Transverse colon (tissue), 4 donors: ENCODE measurements at places on chromosomes 3 and 15.
A peak's percentile ranks its signal among the peaks of the same experiment; 100 is the strongest.

DNA sequence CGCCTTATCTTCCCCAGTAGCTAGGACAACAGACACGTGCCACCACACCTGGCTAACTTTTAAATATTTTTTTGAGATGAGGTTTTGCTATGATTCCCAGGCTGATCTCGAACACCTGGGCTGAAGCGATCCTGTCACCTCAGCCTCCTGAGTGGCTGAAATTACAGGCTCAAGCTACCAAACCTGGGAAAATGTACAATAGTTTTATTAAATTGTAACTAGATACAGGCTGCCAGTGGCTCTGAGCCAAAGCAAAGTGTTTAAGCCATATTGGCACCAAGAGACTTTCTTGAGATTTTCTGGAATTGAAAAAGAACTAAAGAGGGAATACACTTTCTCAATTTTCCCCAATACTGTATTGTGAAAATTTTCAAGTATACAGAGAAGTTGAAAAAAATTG is 204.3 kb downstream of the SUCLG2 start:
- no peak overlapping the region for H3K4me3 ChIP-seq
- H3K36me3 ChIP-seq = no peaks in the 10 kb centered on the region
- H3K4me1 ChIP-seq = no peaks in the 10 kb centered on the region
- no peaks in the 10 kb centered on the region for H3K27me3 ChIP-seq

DNA sequence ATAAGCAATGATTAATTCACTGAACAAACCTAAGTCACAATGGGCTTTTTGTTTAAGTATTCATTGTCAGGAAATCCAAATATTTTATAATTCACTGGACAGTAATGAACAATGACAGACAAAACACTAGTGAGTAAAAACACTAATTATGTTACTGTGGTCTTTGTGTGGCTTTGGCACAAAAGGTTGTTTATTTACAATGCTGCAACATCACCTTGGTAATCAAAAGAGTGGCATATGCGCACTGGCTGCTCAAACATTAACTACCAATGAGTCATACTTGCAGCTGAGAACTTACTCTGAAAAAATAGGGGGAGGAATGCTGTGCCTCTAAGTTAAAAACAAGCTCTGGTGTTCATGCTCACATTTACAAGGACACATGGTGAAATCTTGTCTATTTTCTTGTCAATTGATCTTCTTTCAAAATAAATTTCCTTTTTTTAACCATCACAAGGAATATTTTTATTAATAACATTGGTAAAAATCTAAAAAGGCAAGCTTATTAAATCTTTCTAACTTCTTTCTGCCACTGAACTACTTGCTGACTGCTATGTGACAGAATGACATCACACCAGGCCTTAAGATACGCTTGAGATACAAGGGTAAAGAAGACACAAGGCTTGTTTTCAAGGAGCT is 85.2 kb upstream of the PPIB start:
- no peak overlapping the region for H3K4me3 ChIP-seq
- peak; percentile 31 for DNase-seq
- peak overlapping the region; percentile 56 for H3K27ac ChIP-seq
- no peaks in the 10 kb centered on the region for H3K27me3 ChIP-seq
- peaks cover 5% of the 10 kb centered on the region for H3K4me1 ChIP-seq

GRCh38 chr15:77483425-77484140 is 62.9 kb downstream of the HMG20A start:
- no peak for DNase-seq
- H3K4me1 ChIP-seq = peaks cover 37% of the 10 kb centered on the region
- no peak overlapping the region for H3K27ac ChIP-seq
- H3K4me3 ChIP-seq = no peak overlapping the region

DNA sequence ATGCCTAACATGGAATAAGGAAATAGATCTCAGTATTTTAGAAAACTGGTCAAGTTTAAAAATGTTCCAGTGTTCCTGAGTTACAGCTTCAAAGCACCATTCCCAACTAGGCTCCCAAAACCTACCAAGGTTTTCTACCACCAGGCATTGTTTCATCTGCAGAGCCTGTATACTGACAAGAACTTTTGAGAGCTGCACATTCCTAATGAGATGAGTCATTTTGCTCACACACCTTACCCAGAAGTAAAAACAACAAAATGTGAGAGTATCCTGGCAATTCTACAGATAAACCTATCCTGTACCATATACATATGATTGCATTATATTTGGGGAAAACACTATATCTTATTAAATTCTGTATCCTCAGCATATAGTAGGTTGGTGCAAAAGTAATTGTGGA is 90.7 kb downstream of the ATP8B4 start:
- no peaks in the 10 kb centered on the region for H3K27me3 ChIP-seq
- no peak overlapping the region for H3K27ac ChIP-seq
- H3K4me1 ChIP-seq = no peaks in the 10 kb centered on the region
- no peak for DNase-seq
- no peaks in the 10 kb centered on the region for H3K36me3 ChIP-seq

- H3K4me3 ChIP-seq = no peak overlapping the region
- no peaks in the 10 kb centered on the region for H3K36me3 ChIP-seq
- DNase-seq = peak; percentile 39
- no peaks in the 10 kb centered on the region for H3K4me1 ChIP-seq
- no peak overlapping the region for H3K27ac ChIP-seq
Measured at GRCh38 chr3:171049861-171050444, 23.4 kb upstream of the SLC2A2 start.
